Activated T-cell treated with anti-CD3 and anti-CD28 coated beads, Interleukin-2, amount 50 U/mL, for 72 hours (primary cell): ENCODE measurements at places on chromosomes 2 and 18.

DNA sequence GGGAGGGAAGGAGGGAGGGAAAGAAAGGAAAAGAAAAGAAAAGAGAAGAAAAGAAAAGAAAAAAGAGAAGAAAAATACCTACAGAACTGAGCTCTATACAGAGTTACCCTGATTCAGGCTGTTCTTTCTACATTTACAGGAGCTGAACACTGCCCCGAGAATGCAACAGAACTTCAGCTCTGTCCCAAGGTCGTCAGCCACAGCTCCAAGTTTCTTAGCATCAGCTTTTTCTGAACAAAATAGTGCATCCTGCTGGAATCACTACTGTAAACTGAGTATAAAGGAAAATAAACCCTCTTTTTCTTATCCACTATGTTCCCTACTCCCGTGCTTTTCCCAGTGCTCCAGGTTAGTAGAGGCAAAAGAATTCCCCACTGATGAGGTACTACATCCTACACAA lies 4.7 kb upstream of the PPP4R1 start:
- DNase-seq = no peak

GRCh38 chr2:42503291-42503690 lies 9.5 kb upstream of the KCNG3 start:
- DNase-seq = no peak

GRCh38 chr18:36427831-36428230 lies 130.3 kb downstream of the FHOD3 start:
- no peak for DNase-seq

DNA sequence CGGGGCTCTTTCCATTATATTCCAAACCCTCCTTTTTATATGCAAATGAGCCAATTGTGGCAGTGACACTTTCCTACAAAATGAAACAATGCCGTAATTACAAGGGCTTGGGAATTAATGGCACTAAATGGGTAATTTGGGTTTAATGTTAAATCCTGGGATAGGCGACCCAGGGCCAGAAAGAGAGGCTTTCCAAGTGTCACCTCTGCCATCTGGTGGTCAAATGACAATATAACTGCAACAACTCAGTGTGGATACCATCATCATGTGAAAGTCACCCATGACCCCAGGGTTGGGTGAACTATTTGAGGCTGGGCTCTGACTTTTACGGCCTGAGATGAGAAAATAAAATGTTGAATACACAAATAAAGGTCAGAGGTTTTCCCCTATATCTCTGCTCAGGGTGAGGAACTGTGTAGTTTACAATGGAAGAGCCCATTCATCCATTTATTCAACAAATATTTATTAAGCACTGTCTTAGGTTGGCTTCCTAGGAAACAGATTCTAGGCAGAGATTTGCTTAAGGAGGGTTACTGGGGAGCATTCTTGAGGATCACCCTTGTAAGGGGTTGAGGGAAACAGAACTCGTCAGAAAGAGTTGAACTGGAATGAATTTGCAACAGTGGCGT lies 13.6 kb upstream of the THADA start:
- peak; percentile 29 for DNase-seq

DNA sequence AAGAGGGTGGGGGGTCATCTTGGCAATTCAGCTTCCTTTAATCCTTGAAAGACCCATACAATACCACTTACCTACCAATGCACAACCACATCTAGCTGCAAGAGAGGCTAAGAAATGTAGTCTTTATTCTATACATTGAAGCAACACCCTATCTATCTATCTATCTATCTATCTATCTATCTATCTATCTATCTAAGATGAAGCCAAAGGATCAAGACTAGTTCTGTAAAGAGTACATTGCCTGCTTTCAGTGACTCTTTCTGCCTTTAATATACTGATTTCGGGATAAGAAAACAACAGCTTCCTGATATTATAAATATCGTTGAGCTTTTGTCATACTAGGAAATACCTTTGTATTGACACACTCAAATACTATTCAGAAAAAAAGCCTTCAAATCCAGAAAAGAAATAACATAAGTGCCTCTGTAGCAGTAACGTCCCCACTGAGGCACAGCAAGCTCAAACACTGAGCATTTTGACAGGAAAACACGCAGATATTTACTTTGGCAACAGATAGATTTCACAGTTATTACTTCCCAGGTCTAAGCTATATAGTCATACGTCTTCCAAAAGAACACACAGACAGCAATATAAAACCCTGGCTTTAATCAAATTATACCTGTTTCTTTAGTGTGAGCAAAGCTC lies 139.4 kb upstream of the SERTAD2 start:
- no peak for DNase-seq

- no peak for DNase-seq
Measured at GRCh38 chr2:54546923-54547720, 91.0 kb downstream of the SPTBN1 start.
